ENCODE measurements at places on chromosomes 2 and 18.
A peak's percentile ranks its signal among the peaks of the same experiment; 100 is the strongest.

DNA sequence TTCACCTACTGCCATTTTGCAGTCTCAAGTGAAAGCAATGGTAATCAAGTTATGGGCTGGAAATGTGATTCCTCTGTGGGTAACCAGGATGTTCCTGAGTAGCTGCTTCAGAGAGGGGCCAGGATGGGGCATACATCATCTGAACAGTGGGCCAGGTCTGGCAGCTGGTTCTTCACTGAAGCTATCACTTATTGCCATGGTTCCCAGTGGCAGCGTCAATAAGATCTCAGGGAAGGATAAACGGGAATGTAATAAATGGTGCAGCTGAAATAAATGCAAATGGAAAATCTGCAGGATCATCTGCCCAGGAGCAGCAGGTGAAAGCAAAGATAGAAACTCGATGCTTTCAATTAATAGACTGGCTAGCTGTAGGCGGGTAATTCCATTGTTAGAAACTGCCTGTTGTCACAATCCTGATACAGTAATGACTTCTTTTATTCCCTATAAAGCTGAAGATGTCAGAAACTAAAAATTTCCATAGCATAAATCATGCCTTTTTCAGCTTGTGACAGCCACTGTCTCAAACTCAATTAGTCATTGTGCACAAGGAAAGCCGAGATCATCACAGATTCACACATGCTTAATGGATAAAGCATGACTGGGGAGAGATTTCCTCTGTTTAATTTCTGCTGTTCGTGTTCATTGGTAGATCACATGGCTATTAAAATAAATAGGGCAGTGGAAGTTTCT, 56.2 kb upstream of the CCDC85A start:
- no peak for DNase-seq

- DNase-seq, result no peak
These were observed 798 bp downstream of the TANC1 start for GRCh38 chr2:158969162-158969714.

GRCh38 chr2:9057939-9058761, 54.7 kb upstream of the MBOAT2 start:
- DNase-seq, result no peak

GRCh38 chr2:174026122-174026845, 61.1 kb upstream of the SP3 start:
- DNase-seq, result no peak

DNA sequence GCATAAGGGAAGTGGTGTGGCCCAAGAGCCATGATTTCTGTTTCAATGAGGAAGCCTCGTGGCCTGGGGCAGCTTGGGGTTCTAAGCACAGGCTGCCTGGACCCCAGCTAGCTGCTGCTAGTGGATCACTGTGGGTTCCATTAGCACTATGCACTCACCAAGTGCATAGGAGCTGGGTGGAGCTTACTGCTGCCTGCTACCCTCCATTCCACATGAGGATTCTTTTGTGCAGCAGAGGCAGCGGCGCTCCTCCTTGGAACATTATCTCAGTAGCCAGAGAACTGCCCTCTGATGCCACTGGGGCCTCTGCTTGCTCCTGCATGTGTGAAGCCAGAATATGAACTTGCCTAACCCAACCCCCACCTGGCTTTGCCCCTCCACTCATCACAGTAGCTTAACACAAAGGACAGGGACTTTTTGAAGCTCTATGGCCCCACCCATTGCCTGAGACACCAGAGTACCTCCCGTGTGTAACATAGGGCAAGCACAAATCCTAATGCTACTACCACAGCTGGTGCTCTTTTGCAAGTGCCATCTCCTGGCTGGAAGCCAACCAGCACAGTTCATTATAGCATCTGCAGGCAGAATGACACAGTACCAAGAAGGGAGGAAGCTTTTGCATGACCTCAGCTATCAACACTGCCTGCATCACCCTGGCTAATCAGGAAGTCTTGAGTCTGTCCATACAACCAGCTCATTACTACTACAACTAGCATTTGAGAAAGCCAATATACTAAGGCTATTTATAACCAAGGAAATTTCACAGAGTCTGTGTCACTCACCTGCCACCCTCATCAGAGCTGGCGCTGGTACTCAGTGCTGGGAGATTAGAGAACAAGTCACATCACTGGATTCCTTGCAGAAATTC, 297.0 kb upstream of the GULP1 start:
- no peak for DNase-seq

DNA sequence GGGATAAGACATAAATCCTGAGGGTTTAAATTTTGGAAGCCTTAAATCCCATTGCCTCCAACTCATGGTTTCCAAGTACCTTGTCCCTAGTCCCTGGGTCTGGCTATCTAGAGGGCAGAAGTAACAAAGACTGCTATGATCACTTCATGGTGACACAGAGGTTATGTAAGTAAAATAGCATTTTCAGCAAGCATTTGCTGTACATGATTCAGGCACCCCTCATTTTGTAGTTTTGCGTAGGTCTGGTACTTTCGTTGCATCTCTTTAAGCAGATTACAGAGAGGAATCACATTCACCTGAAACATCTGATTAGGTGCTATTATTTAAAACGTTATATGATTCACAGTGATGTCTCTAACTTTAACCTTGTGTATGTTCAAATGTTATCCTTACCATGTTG, 480.1 kb downstream of the XIRP2 start:
- no peak for DNase-seq

- DNase-seq, result peak; percentile 85
These were observed at the start of gene STK25 for GRCh38 chr2:241508240-241509154. TSS of gene STK25 (minus strand) at chr2:241508584. CDS start at chr2:241508035, 549 bp downstream.

GRCh38 chr2:99777656-99778290, 288.0 kb upstream of the REV1 start:
- no peak for DNase-seq

GRCh38 chr2:138722316-138722715, 57.9 kb downstream of the NXPH2 start:
- DNase-seq, result no peak

DNA sequence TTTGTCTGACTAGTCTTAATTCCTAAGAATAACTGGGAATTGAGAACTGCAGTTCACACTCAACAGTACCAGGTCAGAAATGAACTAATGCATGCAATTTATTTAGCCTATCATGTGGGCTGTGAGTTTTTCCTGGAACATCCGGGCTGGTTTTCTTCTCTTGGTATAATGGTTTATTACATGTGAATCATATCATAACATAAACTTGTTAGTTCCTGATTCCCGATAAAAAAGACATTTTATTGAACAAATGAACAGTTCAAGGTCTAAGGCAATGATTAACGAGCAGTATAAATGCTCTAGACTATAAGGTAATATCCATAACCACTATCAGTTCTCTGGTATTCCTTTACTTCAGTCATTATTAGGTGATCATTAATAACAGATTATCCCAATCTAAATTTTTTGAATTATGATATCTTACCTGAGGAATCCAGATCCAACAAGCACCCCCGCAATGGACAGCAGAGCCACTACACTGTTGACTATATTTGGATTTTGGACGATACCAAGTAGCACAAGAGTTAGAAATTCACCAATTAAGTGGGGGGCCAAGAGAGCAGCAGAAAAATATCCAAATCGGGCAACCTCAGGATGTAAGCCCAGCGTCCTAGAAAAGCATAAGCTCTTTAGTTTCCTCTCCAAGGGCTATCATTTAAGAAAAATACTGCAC, 19.0 kb downstream of the ABCG5 start:
- no peak for DNase-seq

GRCh38 chr18:49866680-49867079, 53.3 kb upstream of the ACAA2 start:
- no peak for DNase-seq

DNA sequence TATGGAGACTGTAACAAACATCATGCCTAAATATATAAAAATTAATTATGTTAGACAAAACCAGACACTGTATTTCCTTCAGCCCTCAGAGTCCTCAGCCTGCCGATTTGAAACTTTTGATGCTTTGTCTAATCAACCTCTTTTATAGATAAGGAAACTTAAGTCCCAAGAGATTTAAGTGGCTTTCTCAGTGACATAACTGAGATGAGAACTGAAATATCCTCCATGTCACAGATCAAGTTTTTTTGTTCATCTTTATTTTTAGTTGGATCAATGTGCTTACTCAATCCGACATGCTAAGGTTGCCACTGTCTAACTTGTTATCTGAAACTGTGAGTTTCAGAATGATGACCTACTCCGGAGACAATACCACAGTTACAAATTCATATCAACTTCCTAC, 72.3 kb downstream of the BARD1 start:
- DNase-seq, result no peak

DNA sequence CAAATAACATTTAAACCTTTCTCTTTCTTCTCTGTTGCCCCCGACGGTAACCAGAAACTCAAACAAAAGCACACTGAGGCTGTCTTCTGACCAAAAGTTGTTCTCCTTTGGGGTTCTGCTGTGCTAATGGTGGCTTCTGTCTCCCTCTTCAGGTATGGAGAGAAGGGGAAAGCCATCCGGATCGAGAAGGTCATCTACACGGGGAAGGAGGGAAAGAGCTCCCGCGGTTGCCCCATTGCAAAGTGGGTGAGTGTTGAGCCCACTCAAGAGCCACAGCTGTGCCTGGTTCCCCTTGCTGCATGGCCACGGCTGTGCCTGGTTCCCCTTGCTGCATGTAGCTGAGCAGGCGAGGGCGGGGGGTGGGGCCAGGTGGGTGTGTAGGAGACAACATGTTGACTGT, 67.4 kb downstream of the BOLA3 start:
- DNase-seq, result no peak

All from SIG-M5 (cell line).